ENCODE measurements at places on chromosomes 16 and 17.
A peak's percentile ranks its signal among the peaks of the same experiment; 100 is the strongest.

- DNase-seq, result no peak
Measured at GRCh38 chr16:70663524-70664324, 17.4 kb downstream of the IL34 start.

DNA sequence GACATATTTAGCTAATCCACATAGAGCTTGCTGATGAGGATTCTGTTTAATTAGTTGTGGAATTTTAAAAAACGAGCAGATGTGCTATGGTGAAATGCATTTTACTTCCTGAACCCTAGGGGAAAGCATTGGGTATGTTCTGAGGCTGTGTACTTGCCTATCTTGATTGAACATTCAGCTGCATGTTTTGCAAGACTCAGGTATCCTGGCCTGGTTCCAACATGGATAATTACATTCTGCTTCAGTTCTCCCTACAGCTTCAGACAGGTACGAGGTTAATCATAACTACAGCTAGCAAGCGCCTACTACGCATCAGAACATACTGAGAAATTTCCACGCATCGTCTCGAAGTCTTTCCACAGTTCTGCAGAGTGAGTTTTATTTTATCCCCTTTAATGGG lies 77.0 kb downstream of the HS3ST2 start:
- DNase-seq, result no peak

DNA sequence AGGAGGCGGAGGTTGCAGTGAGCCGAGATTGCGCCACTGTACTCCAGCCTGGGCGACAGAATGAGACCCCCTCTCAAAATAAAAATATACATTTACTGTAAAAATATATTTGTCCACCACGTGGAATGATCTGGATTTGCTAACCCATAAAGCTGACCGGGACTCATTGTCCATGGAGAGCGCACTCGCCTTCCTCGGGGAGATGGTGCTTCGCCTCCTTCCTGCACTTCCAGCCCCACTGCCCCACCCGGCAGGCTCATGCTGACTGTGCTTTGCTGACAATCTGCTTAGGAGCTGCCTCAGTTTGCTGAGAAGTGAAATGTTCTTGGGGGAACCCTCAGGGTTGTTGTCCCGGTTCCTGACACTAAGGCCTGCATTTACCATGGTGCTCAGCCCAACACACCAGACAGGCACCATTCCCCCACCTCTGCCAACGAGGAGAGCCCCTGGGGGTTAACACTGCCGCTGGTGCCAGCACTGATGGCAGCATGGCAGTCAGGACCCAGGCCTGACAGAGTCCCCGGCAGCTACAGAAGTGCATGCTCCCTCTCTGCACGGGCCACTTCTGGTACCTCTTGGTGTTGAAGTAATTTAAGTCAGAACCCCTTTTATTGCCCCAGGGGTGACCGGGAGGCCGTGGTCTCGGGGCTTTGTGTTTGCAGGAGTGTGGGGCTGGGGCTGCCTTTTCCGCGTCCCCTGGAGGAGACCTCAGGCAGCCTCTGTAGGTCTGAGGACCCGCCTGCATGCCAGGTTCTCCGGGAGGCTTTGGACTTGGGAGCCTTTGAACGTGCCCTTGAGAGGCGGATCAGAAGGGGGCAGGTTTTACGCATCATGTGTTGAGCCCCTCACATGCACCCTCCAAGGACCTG lies 2.5 kb downstream of the NUBP2 start:
- no peak for DNase-seq

DNA sequence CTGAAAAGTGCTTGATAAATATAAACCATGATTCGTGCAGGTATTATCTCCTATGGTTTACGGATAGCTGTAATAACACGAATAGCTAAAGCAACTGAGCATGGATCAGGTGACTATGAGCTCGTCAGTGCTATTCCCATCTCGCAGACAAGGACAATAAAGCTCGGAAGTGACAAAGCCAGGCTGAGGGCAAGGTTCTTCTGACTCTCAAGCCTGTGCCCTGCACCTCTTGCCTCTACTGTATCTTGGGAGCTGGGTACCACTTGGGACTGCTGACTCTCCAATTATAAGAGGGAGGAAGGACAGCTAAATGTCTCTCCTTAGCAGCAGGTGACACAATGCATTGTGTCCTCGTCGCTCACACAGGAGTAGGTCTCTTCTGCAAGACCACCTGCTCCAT lies 49.6 kb upstream of the IRF8 start:
- no peak for DNase-seq

DNA sequence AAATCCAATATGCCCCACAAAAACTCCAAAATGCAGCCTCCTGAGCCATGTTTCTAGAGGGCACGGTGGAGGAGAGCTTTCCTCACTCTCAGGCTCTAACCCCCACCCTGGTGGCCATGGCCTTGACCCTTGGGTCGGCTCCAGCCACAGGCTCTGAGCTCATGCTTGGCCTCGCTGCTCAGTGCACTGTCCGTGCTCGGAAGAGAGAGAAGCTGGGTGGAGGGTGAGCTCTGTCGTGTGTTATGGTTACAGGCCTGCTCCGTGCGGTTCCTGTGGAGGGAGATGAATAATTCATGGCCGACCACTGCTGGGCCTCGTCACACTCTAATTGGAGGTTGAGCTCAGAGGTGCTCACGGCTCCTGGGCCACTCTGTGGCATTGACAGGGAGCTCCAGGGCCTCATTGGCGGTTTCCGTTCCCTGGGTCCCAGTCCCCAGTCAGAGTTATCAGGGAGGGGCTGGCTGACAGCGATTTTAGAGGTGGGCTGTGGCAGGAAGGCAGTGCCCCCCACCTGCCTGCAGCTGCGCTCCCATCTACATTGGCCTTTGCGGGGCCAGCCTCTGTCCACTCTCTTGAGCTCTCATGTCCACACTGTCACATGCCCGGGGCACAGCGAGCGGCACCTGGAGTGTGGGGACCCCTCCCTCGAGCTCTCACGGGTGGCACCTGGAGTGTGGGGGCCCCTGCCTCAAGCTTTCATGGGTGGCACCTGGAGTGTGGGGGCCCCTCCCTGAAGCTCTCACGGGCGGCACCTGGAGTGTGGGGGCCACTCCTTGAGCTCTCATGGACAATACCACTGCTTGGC lies 24.9 kb downstream of the ACSF3 start:
- no peak for DNase-seq

DNA sequence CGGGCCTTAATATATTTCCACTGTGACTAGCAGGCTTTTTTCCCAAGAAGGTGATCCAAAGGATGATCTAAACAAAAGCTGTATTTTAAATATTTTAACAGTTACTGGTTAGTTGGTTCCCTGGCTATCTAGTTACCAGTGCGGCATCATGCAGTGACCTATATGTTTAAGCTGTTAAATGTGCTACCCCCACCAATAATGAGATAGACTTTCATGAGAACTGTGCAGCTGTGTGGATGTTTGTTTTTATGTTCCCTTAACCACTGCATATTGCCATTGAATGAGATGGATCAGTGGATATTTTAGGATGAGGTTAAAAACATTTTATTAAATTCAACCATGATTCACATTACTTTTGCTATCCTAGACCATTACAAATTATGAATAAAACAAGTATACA lies 16.9 kb downstream of the ERN1 start:
- no peak for DNase-seq

DNA sequence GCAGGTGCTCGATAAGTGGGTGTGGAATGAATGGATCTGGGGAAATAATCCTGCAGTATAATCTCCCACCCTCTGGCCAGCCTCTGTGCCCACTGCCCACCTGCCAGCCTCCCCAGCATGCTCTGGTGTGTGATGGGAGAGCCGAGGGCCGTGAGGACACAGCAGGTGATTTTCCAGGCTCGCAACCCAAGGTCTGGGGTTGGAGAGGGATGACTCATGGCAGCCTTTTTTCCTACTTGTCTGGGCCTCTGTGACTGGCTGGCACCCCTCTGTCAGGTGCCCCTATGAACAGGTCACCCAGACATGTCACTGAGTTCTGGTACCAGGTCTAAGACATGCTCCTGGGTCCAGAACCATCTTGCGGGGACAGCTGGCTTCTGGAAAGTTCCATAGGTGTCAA lies 385.7 kb upstream of the TNRC6C start:
- DNase-seq, result no peak

GRCh38 chr17:79217473-79218135 lies 143.0 kb downstream of the ENGASE start:
- no peak for DNase-seq

DNA sequence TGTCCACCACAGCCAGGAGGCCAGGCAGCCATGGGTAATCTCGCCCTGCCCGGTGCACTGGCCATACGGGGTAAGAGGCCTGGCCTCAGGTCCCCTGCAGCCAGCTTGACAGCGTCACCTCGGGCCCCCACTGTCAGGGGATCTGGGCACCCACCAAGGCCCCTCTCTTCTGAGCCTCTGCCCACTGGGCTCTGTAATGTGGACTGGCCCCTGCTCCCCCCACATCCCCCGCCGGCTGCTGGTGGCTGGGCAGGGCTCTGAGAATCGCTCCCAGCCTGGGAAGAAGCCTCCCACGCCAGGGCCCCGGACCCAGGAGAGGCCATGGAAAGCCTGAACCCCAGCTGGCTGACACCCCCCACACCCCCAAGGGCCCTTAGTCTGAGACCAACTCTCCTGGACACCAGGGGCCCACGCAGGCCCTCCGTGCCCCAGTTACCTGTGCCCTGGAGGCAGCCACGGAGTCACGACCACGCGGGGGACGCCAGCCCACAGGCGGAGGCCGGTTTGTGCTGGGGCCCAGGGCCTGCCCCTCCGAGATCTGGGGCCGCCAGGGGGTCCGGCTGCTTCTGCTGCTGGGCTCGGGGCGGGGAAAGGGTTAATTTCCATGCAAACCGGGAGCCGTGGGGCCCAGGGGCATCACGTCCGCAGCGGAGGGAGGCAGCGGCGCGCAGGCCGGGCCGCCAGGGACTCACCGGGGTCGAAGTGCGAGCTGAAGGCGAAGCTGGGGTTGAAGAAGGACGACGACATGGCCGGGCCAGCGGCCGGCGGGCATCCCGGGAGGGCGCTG lies at the start of gene PVALEF:
TSS of gene PVALEF (plus strand) at position 262 of the 787 bp plus-strand sequence. CDS start 15,720 bp downstream, outside the sequence.
- no peak for DNase-seq

DNA sequence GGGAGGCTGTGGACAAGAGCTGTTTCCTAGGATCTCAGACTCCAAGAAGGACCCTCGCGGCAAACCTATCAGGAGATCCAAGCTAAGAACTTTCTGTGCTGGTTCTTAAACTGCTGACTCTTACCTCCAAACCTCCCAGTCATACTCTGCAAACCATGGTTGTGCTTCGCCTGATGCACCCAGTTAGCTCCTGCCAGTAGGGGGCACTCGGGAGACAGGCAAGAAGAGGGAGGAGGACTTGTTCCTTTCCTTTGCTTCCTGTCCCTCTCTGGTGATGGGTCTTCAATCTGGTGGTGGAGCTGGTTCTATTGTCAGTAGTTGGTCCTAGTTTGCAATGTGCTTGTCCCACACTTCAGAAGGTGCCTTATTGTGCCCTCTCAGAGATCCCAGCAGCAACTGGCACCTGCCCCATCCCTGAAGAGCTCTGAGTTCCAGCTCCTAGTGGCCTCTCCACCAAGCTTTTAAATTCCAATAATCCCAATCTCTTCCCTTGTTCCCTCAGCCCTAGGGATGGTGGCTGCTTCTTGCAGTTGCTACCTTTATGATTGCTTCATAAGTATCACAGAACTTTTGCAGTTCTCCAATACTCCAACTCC lies 113.5 kb upstream of the RPL38 start:
- DNase-seq, result peak; percentile 74

DNA sequence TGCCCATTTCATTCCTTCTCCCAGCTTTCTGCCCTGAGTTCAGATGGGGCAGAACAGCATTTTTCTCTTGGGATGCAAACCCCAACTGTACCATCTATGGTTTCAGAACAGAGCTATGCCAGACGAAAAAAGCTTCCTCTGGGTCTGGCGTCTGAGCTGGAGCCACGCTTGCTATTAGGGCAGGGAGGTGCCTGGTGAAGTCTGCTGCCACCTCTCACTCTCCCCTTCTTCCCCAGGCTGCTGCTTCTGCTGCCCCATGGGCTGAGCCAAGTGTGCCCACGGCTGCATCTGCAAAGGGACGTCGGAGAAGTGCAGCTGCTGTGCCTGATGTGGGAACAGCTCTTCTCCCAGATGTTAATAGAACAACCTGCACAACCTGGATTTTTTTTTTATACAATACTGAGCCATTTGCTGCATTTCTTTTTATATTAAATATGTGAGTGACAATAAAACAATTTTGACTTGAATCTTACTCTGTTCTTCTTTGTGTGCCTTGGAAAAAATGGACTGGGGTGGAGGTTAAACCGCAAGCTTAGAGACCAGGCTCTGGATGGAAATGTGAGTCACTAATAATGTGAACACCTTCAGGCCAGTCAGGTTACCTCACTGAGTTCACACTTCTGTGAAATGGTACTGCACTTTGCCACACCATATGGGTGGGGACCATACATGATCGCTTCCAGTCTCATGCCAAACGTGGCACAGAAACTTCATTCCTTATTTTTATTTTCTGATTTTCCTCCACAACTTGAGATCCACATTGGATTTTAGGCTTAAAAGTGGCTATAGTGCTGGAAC lies 1.7 kb upstream of the MT1A start:
- DNase-seq, result no peak

- no peak for DNase-seq
Measured at GRCh38 chr16:1532081-1532760, 1.2 kb upstream of the TMEM204 start.

GRCh38 chr17:57993471-57994365 lies 5.7 kb upstream of the VEZF1 start:
- no peak for DNase-seq

- DNase-seq, result no peak
Measured at GRCh38 chr16:52002026-52002425, 544.9 kb downstream of the TOX3 start.

DNA sequence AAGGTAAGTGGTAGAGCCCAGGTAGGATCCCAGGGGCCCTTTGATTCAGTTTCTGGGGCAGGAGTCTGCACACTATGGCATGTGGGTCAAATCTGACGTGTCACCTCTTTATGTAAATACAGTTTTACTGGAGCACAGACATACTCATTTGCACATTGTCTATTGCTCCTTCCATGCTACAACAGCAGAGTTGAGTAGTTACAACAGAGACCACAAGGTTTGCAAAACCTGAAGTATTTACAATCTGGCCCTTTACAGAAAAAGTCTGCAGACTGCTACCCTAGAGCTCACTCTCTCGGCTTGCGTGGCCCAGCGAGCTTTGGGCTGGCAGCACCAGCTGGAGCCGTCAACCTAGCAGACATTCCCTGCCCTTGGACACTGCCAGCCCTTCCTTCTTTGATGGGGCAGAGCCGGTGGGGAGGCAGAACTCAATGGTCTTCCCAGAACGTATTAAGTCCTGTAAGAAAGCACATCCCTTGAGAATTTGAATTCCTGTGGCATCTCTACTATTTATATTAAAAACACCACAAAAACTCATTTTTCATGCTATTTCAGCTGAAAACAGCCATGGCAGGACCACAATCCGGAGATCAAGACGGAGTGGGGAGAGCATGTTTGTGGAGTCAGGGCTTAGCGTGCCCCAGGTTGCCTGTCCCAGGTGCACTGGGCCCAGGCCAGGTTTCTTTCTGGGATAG lies 133.1 kb upstream of the NUDT7 start:
- peak; percentile 77 for DNase-seq

GRCh38 chr17:72120642-72121163 lies at the start of gene SOX9:
TSS of gene SOX9 (plus strand) at chr17:72121020. CDS start at chr17:72121392, 372 bp downstream.
- DNase-seq, result peak; percentile 78

- no peak for DNase-seq
Measured at GRCh38 chr17:82384051-82384729, 12.6 kb downstream of the UTS2R start.

- DNase-seq, result peak; percentile 12
Measured at GRCh38 chr17:75625813-75626486, 7.3 kb upstream of the SMIM5 start.

- no peak for DNase-seq
Measured at GRCh38 chr16:73037331-73037745, 10.6 kb downstream of the ZFHX3 start.

GRCh38 chr16:23107936-23108335 lies 41.3 kb downstream of the USP31 start:
- DNase-seq, result no peak

All from fibroblast of skin of scalp (primary cell).